ENCODE measurements at places on chromosomes 1 and 21.

GRCh38 chr1:156551869-156552268 is 20.5 kb downstream of the IQGAP3 start:
- no peak for DNase-seq

DNA sequence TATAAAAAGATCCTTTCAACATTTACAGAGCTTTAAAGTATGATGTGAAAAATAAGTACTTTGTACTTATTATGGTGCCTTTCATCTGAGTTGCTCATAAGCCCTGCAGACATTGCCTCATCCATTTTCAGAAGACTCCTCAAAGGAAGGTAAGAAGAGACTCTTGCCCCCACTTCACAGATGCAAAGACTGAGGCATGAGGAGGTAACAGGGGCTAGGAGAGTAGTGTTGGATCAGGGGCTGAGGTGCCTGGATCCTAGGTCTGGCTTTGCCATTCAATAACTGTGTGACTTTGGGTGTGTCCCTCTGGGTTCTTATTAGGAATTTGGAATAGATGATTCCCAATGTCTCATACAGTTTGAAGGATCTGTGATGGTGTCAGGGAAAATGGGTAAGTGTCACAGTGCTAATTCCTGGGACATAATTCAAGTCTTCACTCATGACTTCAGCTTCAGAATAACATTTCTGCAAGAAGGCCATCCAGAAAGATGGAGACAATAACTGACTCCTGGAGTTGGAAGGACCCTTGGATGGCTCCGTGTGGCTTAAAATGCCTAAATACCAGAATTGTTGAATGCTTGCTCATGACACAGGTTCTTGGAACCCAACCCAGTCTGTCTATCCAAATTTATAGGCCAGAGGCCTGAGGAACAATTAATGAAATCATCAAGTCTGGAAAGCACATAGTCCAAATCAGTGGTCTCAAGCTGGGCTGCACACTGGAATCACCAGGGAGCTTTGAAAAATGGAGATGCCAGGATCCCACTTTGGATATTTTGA is 93.1 kb upstream of the RUNX1 start:
- DNase-seq, result no peak

DNA sequence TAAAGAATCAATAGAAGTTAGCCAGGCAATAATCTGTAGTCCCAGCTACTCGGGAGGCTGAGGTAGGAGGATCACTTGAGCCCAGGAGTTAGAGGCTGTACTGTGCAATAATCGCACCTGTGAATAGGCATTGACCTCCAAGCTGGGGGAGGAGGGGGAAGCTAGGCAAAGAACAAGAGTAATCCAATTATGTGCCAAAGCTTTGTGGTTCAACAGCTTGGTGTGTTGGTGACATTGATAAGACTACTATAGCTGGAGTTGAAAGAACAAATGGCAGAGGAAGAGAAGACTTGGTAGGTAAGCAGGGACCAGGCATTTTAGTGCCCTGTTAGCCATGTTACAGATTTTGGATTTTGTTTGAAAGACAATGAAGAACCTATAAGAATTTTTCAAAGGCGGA is 2.1 kb upstream of the TMCO2 start:
- DNase-seq, result no peak

- peak; percentile 73 for DNase-seq
Observed at GRCh38 chr1:15758343-15758931, at the start of gene FBLIM1. FBLIM1 (plus strand) TSS chr1:15758795; CDS start chr1:15764984, 6,189 bp downstream.

DNA sequence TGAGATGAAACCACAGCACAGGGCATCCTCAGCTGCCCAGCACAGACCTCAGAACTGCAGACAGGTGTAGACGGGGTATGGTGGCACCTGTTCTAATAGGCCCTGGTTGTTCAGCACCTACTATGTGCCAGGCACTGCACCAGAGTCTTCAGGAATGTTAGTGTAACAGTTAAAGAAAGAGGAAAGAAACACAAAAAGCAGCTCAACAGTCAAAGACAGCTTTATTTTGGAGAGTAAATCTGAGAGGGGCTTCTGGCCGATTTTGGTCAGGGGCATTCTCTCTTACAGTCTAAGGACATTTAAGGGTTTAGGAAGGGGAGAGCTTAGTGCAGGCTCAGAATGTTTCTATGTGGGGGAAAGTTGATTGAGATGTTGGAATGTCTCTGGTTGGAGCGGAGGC is 45.2 kb upstream of the ACTL8 start:
- no peak for DNase-seq

DNA sequence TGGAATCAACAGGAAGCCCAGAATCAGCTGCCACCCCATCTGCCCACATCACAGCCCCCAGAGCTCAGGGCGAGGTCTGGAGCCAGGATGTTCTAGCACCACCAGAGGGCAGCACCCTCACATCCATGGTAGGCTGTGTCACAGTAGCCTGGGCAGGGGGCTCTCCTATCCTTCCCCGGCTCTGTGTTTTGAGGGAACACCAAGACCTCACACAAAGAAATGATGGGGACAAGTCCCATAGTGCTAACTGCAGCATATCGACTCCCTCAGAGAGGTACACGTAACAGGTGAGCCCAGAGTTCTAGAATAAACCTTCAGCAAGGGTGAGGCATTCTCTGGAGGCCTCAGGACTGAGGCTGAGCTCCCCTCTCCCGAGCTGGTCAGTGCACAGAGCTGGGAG is 2.3 kb upstream of the KCNC4 start:
- peak; percentile 80 for DNase-seq

DNA sequence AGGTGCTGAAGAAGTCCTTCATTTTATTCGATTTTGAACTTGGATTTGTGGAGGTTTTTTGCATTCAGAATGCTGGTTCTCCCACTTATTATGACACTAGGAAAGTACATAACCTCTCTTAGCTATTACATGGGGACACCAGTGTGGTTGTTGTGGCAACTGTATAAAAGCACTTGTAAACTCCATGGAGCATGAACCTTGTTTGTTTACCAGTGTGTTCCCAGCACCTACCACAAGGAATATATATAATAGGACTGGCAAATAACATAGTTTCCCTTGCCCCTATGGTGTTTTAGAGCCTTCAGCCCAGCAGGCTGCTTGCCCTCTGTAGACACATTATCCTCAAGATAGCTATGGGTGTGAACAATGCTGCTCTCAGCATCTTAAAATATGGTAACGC is 43.1 kb downstream of the RASSF5 start:
- DNase-seq, result no peak

DNA sequence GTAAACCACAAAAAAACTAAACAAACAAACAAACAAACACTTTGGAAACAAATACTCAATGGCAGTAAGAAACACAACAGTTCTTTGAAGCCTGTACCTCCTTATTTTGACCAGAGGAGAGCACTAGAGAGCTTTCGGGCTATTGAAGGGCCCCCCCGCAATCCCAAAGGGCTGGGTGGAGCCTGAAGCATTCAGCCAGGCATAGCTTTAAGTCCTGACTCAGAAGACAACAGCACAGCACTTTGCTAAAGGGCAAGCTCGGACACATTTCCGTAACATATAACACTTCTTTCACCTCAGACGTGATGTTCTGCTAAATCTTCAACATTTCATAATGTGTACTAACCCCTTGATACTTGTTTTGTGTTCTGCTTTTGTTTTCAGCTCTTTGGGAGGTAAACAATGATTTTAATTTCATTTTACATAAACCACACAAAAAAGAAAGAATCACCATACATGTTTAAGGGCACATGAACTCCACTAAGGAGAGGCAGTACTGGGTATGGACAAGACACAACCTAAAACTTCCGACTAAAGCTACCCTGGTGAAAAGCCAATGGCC is 9.7 kb upstream of the SHCBP1L start:
- DNase-seq, result peak; percentile 85

GRCh38 chr1:172638885-172639831 is 19.7 kb upstream of the FASLG start:
- DNase-seq, result no peak

GRCh38 chr21:42425591-42425990 is 21.9 kb downstream of the UBASH3A start:
- DNase-seq, result no peak

- DNase-seq, result peak; percentile 81
Observed at GRCh38 chr21:36859744-36860501, 106.5 kb downstream of the HLCS start.

- peak; percentile 48 for DNase-seq
Observed at GRCh38 chr1:44640200-44640853, 34.0 kb downstream of the TMEM53 start.
